ENCODE measurements at places on chromosomes 11 and 22. TPM values are rescaled to one million over a fixed set of nuclear protein-coding genes. Genes with fewer than 3 reads are reported as not detected.

Gene GDPD4
- total RNA-seq = not detected

Gene KCNJ5
- 14.7 TPM for total RNA-seq

Gene DRD4
- total RNA-seq = 0.19 TPM

Gene MMP3
- total RNA-seq = not detected

- DNase-seq = no peak
Measured at GRCh38 chr11:34348919-34349318, 8.9 kb downstream of the ABTB2 start.

GRCh38 chr11:133078591-133079404, 453.5 kb downstream of the OPCML start:
- peak; percentile 23 for DNase-seq

- peak; percentile 47 for DNase-seq
Measured at GRCh38 chr11:72589802-72590761, 84.1 kb downstream of the PDE2A start.

DNA sequence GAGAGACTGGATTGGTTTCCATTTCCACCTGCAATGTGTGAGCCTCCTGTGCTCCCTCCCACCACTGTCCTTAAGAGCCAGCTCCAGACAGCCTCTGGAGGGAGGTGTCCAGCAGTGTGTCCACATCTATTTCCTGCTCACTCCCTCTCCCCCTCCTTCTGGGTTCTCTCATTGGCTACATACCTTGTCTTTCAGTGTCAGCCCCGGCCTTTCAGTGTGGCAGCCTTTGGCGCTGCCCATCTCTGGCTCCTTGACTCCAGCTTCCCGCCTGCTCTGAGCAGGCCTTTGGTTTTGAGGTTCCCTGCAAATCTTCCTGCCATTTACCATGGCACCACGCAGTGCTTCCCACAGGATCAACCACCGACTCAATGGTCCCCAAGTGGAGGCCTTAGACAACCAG, 19.0 kb upstream of the PTPRJ start:
- no peak for DNase-seq

DNA sequence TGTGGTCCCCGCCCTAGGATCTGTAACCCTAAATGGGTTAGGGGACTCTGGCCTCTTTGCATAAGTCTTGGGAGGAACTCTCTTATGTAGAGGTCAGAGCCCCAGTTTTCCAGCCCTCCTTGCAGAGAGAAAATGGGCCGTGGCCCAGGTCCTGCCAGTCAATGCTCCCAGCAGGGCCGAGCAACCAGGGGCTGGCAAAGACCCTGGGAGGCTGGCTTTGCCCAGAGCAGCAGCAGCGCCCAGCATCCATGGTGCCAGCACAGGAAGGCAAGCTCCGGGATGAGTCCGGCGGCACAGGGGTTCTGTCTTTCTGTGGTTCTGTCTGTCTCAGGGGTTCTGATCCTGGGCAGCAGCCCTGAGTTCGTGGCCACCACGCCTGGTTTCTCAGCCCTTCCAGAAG, 684.8 kb downstream of the BRD1 start:
- no peak for DNase-seq

GRCh38 chr11:134413043-134413825, 1.2 kb upstream of the B3GAT1 start:
- DNase-seq = no peak

GRCh38 chr11:123264431-123264780, 69.4 kb upstream of the CLMP start:
- no peak for DNase-seq

GRCh38 chr11:32575070-32575469, 8.6 kb upstream of the EIF3M start:
- no peak for DNase-seq

- no peak for DNase-seq
Measured at GRCh38 chr22:20903093-20903492, 14.1 kb upstream of the CRKL start.

Data from heart right ventricle (tissue), 16 donors.